Panc1 (cell line): ENCODE measurements at places on chromosomes 7 and 10.

DNA sequence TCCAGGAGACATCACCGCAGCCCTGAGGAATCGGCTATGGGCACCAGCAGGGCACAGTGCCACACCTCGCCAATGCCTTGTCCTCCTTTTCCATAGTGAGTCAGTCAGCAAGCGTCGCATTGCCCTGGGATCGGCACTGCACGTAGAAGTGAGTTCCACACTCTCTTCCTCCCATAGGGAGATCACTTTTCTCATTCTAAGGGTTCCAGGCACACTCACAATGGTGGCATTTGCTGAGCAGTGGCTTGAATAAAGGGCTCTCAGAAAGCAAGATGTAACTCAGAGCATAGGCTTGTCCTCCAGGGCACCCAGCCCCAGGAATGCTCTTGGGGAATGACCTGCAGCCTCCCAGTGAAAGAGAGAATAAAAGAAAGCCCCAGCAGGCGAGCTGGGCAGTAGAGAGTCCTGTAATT, 1.1 kb upstream of the VIM start:
- no peak for DNase-seq

- no peak for DNase-seq
These were observed 8.4 kb downstream of the ABCB1 start for GRCh38 chr7:87592300-87592699.

DNA sequence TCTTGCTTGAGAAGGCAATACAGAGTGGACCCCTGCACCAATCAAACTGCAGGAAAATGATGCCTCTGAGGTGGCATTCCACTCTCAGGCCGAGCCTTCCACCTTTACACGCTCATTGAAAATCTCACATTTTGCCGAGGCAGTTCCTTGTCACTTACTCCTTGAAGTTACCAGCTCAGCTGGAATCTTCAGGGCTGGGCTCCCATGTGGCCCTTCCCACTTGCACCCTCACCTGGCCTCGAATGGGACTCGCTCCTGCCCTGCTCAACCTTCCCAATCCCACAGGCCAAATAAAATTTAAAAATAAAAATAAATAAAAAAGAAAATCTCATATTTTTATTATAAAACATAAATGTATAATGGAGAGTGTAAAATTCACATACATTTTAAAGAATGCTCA, 790.7 kb upstream of the COBL start:
- no peak for DNase-seq

- DNase-seq, result no peak
These were observed 8.8 kb downstream of the TNS3 start for GRCh38 chr7:47572939-47573757.

GRCh38 chr7:83648464-83649241, at the start of gene SEMA3E:
Gene SEMA3E (minus strand): TSS chr7:83649139.
- peak; percentile 65 for DNase-seq

- DNase-seq, result no peak
These were observed 14.5 kb downstream of the SH2D4B start for GRCh38 chr10:80552151-80552646.

GRCh38 chr7:139618482-139619366, 95.2 kb downstream of the CLEC2L start:
- DNase-seq, result no peak

GRCh38 chr7:155048006-155048405, 22.1 kb upstream of the HTR5A start:
- DNase-seq, result no peak

DNA sequence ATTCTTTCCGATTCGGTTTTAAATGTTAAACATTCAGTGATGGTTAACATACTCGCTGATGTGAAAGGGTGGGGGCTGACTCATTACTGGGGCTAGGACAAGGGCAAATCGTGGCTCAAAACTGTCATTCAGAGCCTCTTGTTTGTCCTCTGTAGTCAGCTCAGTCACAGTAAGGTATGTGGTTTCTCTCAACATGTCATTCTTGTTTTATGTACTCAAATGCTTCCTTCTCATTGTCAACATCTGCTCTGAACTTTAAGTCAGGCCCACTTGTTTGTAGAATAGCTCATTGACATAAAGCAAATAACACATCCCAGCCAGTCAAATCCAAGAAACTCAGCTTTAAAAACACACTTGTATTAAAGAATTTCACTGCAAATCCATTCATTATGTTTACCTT, 7.3 kb downstream of the SLC16A9 start:
- no peak for DNase-seq

GRCh38 chr7:23852988-23853387, 143.0 kb downstream of the STK31 start:
- no peak for DNase-seq

GRCh38 chr7:29375641-29376562, 181.3 kb downstream of the CHN2 start:
- no peak for DNase-seq

GRCh38 chr10:87545783-87546182, 41.1 kb downstream of the MINPP1 start:
- no peak for DNase-seq
